Stimulated activated CD8-positive, alpha-beta memory T cell treated with anti-CD3 and anti-CD28 coated beads, Interleukin-2, amount 100 ng/mL, for 1 hour (primary cell): ENCODE measurements at places on chromosomes 13 and 19.

- no peak for DNase-seq
Measured at GRCh38 chr19:57105976-57106721, 13.6 kb upstream of the USP29 start.

DNA sequence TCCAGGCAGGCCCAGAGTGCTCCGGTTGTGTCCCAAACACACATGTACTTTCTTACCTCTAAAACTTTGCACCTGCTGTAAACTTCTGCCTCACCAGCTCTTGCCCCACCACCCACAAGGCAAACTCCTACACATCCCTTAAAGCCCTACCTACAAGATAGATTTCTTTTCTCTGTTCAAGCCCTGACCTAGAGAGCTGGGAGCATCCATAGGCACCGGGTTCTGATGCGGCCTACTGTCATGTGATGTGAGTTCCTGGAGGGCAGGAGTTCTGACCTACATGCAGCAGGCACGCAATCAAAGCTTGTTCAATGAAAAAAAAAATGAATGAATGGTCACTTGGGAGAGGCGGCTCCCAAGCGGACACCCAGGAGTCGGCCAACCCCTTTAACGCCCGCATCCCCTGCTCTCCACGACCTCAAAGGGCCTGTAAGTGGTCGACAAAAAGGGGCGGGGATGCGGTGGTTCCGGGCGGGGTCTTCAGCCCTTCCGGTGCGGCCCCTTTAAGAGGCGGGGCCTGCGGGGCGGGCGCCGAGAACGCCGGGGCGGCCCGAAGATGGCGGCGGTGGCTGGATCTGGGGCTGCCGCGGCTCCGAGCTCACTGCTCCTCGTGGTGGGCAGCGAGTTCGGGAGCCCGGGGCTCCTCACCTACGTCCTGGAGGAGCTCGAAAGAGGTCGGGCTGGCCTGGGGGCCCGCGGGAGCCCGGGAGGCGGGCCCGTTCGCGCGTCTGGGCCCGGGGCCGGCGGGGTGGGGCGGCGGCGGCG is at the start of gene MAP1S:
Gene MAP1S (plus strand): TSS at position 534 of the 765 bp plus-strand sequence. CDS start 23 bp downstream, at position 557.
- peak; percentile 30 for DNase-seq

- no peak for DNase-seq
Measured at GRCh38 chr13:46041419-46041839, 11.1 kb downstream of the ZC3H13 start.

GRCh38 chr19:11694533-11695439 is 44.0 kb downstream of the ZNF823 start:
- peak; percentile 45 for DNase-seq

DNA sequence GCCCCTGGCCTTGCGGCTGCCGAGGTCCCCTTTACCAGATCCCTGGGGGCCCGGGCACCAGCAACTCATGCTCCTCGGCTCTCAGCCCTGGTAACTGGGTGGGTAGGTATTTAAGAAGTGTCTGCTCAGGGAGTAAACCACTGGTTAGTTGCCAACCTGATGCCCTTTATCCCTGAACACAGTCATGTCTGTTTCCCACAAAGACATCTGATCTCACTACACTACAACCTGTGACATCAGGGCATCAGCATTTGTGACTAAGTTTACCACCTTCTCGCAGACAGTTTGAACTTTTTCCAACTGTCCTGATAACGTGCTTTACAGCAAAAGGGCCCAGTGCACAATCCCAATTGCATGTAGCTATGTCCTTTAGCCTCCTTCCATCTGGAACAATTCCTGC is 22.0 kb downstream of the GGACT start:
- DNase-seq = no peak

DNA sequence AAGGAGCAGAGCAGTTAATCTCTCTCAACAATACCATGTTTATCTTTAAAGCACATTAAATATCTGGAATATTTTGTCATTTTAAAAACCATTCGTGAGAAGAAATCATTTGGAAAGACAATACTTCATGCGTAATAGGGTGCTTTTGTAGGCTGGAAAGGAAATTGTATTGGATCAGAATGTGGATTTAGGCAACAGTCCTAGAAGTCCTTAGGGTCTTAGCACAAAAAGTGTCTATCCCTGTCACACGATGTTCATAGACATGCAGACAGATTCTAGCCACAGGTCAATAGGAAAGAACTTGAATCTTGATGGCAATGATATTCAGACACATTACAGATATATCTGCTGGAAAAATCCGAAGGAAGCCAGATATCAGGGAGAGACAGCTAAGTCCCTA is 156.0 kb downstream of the KCTD12 start:
- no peak for DNase-seq
